NCI-H69 (cell line): ENCODE measurements at places on chromosomes 3 and 15.

DNA sequence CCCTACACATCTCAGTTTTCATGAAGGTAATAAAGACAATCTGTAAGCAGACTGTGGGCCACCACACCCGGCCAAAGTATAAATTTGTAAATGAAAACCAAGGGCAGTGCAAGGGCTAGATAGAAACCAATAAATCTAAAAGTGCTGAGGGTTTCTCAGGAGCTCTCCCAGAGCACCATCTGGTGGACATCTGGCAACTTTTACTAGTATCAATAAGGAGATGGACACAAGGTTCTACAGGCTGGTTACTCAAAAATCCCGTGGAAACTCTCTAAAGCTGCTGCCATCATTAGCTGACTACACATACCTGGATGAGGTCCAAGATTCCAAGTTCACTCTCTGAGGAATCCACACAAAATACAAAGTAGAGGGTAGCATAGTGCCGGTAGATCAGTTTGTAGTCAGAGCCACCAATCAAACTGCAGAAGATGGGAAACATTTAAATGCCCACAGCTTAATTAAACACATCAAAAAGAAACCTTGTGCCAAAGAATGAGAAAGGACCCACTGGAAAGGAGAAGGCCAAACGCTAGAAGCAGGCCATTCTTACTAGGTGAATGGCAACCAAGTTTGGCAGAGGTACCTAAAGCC, 5.5 kb downstream of the AP3S2 start:
- DNase-seq = peak; percentile 3

GRCh38 chr15:40301467-40302179, 6.1 kb downstream of the PLCB2 start:
- DNase-seq = no peak

DNA sequence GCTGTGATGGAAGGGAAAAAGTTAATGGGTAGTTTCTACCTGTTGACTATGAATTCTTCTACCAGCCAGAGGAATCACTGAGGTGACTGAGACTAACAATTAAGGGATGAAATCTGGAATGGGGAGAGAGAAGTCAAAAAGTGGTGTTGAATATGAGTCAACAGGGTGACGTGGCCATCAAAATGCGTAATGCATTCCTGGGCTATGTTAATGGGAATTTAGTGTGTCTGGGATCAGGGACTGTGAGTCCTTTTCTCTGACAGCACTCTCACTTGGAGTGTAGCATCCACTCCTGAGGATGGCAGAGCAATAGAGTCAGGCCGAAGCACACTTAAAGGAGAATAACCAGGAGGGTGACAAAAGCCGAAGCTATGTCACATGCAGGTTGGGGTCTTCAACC, 60.4 kb downstream of the MESD start:
- DNase-seq = no peak

DNA sequence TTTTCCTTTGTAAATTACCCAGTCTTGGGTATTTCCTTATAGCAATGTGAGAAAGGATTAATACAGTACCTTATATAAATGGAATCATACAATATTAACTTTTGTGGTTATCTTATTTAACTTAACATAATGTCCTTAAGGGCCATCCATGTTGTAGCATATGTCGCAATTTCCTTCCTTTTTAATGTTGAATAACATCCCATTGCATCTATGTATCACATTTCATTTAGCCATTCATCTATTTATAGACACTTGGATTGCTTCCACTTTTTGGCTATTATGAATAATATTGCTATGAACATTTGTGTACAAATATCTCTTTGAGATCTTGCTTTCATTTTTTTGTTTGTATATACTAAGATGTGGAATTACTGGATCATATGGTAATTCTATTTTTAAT, 342.2 kb downstream of the PDCD6IP start:
- DNase-seq = no peak

GRCh38 chr3:65939801-65940246, 98.9 kb downstream of the MAGI1 start:
- DNase-seq = no peak

DNA sequence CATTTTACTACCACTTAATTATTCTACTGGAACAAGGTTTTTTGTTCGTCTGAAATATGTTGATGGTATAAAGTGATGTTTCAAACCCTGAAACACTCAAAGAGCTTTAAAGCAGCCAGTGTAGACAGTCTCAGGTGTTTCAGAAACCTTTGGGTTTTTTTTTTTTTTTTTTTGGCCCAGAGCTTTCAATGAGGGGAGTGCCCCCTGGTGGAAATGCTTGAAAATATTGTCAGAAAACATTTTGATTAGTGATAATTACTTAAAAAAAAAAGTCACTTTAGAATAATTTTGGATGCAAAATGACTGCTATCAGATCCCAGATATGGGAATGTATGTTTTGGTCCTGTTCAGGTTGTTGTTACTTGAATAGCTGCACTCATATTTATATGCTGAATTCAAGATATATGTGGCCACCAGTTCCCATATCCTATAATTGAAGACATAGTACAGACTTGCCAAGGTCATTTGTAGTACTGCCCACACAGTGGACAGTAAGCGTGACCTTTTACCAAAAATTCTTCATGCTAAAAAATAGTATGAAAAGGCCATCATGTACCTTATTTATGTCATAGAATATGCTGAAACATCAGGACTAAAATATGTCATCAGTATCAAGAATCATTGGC, 35.9 kb downstream of the SATB1 start:
- peak; percentile 60 for DNase-seq

GRCh38 chr3:134709561-134710312, 58.9 kb upstream of the KY start:
- no peak for DNase-seq

- DNase-seq = no peak
Observed at GRCh38 chr3:139263798-139264197, 80.0 kb upstream of the MRPS22 start.

- peak; percentile 72 for DNase-seq
Observed at GRCh38 chr15:99504823-99505551, 60.8 kb upstream of the MEF2A start.

- no peak for DNase-seq
Observed at GRCh38 chr15:66389098-66389858, 2.6 kb downstream of the MAP2K1 start.

DNA sequence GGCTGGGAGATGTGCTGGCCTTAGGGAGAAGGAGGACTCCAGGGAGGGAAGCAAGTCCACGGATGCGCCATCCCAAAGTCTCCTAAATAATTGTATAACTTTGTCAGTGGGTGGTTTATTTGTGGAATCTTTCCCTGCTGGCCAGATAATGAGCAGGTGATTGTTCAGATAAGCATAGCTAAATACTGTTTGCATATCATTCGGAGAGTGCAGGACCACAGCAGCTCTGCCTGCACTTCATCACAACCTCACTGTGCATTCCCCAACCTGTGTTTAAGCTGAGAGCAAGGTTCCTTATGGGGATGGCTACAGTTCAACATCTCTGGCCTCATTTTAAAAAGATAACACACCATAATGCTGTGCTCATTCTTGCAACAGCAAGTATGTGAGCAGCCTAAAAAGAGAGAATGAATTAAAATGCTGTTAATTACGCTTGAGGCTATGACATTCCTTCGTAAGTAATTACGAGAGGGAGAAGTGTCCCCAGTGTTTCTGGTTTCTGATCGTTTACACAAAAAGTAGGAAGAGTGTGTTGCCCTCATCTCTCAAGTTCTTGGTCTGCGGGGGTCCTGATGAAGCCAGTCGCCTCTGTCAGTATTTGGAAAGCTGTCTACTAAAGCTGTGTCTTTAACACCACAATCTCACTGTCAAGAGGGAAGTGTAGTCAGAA, 272.0 kb upstream of the RORA start:
- DNase-seq = peak; percentile 4
